WTC11 (cell line): ENCODE measurements at places on chromosomes 13 and 19.

GRCh38 chr13:100773429-100773828 is 98.8 kb upstream of the TMTC4 start:
- DNase-seq = no peak

DNA sequence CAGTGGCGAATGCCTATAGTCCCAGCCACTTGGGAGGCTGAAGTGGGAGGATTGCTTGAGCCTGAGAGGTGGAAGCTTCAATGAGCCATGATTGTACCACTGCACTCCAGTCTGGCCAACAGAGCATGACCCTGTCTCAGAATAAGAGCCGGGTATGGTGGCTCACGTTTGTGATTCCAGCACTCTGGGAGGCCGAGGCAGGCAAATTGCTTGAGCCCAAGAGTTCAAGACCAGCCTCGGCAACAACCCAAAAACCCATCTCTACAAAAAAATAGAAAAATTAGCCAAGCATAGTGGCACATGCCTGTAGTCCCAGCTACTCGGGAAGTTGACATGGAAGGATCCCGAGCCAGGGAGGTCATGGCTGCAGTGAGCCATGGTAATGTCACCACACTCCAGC is 5.3 kb upstream of the NECTIN2 start:
- no peak for DNase-seq

GRCh38 chr19:50352242-50352641 is 13.2 kb downstream of the NAPSA start:
- DNase-seq = no peak

DNA sequence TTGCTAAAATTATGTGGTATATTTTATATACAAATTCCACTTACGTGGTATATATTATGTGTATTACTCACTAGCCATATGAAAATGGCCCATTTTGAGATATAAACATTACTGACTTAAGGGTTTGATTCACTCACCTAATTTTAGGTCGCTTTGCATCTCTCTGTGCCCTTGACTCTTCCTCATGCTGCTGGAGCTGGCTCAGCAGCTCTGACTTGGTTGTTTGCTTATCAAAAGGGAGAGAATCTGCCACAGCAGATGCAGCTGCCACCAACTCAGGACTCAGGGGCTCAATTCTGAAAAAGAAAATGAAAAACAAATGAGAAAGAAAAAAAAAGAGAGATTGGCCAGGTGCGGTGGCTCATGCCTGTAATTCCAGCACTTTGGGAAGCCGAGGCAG is 12.2 kb downstream of the MRPS31 start:
- DNase-seq = no peak

- DNase-seq = no peak
These were observed 15.9 kb upstream of the C13orf46 start for GRCh38 chr13:113989585-113990300.

DNA sequence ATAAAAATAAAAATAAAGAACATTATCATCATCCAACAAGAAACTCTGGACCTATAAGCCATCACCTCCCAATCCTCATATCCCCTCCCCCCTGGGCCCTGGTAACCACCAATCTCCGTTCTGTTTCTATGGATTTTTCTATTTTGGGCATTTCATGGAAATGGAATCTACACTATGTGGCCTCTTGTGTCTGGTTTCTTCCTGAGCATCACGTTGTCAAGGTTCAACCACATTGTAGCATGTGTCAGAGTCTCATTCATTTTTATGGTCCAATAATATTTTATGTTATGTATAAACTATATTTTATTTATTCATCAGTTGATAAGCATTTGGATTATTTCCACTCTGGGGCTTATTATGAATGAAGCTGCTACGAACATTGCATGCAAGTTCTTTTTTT is 26.9 kb downstream of the SULT2B1 start:
- DNase-seq = no peak

GRCh38 chr19:9309974-9310446 is 372 bp upstream of the ZNF699 start:
- DNase-seq = peak; percentile 91

DNA sequence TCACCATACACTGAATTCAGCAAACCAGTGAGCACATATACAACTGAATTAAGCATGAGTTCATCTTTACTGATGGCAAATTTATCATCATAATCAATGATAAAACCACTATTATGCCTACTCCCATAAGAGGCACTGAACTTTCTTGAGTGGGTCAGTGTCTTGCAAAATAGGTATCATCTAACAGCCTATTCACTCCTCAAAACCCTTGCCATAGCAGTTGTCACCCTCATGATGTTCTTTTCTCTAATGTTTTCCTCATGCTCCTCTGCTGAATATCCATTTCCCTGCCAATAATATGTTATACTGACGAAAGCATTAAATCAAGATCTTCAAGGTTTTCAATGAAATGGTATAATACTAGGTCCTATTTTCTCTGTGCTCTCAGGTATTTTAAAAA is 5.6 kb downstream of the ARGLU1 start:
- no peak for DNase-seq

DNA sequence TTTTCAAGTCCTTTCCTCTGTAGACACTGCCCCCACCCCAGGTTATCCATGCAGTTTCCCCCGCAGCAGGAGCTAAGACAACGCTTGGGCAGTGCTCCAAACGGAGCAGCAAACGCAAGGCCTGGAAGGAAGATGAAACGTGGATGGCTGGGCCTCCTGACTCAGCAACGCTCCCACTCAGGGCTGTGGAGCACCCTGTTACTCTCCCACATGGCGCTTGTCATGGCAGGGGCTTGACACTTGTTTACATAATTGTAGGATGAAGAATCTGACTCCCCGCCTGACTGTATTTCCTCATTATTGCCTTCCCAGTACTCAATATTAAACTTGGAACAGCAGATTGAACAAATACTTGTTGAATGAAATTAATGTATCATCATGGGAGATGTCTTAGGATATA is 799 bp upstream of the C1QTNF9B start:
- DNase-seq = no peak

- no peak for DNase-seq
These were observed 3.9 kb upstream of the SSBP4 start for GRCh38 chr19:18415178-18415867.

DNA sequence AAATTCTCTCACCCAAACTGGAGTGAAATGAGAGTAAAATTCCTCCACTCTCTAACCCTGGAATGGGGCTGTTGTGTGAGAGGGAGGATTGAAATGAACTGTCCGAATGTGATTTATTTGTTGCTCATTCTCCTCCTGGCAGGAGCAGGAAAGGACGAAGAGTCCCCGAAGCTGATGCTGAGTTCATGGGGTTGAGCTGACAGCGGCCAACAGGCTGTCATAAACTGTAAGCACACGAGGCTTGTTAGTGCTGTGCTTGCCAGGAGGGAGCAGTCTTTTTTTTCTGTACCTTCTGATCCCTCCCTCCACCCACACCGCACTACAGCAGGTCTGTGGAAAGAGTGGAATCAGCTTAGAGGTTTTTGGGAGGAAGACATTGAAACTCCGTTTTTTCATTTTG is 33.1 kb upstream of the ZNF331 start:
- no peak for DNase-seq

DNA sequence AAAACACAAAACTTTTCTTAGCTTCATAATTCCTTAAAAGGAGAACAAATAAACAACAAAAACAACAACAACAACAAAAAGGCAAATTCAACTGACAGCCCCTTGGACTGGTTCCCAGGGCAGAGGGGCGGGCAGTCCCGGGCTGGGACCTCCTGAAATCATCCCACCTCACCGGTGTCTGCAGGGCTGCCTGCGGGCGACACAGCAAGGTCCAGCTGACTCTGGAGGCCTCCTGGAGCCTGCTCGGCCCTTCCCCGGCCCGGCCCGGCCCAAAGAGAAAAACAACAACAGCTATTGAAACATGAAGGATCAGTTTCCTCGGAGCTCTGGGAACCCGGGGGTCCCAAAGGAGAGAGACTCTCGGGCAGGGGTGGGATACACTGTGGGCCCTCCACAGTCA is 5.0 kb upstream of the ISYNA1 start:
- DNase-seq = no peak

DNA sequence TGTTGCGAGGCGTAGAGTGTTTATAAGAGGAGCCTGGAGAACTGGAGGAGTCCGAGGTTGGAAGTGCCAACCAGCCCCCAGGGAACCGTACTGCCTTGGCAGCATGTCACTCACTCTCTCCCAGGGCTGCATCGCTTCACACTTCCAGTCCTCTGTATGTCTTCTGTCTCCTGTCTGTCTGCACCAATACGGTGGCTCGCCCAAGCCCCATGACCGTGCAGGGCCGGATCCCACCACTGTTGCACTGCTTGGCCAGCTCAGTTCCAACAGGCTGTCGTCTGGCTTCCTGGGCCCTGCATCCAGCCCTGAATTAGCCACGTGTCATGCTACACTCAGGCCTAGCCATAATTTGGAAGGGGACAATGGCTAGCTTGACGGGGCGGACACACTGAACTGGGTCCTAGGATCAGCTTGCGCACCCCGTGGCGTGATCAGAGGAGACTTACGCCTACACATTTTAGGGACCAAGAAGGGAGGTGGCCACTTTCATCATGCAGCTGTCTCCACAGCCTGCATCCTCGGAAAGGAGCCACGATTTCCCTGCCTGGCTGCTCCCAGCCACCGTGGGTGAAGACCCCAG is 147.1 kb downstream of the URI1 start:
- DNase-seq = no peak

DNA sequence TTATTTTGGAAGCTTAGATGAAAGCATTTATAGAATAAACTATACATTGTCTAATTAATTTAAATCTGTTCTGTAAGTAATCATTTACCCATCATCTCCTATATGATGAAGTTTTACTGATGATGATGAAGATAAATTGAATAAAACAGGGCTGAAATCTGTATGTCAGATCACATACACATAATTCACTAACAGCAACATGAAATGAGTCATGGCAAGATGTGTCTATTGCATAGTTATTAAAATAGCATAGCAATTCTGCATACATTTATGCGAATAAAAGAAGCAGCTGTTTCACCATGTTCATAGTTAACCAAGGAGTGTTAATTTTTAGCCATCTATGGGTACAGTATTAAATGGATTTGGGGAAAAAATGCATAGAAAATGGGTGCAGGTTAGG is 424.9 kb downstream of the LIG4 start:
- DNase-seq = no peak

GRCh38 chr13:102643656-102644055 is 46.9 kb downstream of the TPP2 start:
- no peak for DNase-seq

- no peak for DNase-seq
These were observed 7.5 kb upstream of the WDFY2 start for GRCh38 chr13:51576754-51577153.

GRCh38 chr19:55382013-55382412 is 2.1 kb downstream of the TMEM238 start:
- DNase-seq = no peak

GRCh38 chr13:27504128-27504867 is 53.9 kb upstream of the MTIF3 start:
- no peak for DNase-seq

GRCh38 chr13:45101327-45102018 is 18.8 kb upstream of the GTF2F2 start:
- DNase-seq = no peak

GRCh38 chr19:14337510-14337909 is 43.7 kb upstream of the ADGRE5 start:
- peak; percentile 82 for DNase-seq

GRCh38 chr19:10292206-10292788 is 2.5 kb downstream of the ICAM5 start:
- peak; percentile 99 for DNase-seq

GRCh38 chr19:46392252-46392801 is 21.0 kb downstream of the CCDC8 start:
- DNase-seq = no peak

DNA sequence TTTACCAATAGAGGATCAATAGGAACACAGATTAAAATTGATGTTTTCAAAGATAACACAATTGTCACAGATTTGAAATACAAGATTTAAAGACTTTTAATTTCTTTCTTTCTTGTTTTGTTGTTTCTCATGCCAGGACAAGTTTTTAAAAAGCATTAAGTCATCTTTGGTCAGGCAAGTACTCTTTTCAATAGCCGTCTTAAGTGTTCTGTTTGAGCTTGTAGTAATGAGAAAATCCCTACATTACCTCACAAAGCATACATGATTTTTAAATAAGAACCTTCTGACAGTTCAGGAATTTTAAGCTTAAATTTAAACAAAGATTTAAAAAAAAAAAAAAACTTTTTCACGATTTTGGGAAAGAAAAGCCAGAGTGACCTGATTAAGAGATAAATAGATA is 216.3 kb upstream of the PRR20A start:
- no peak for DNase-seq

GRCh38 chr13:63337921-63338320 is 1922.3 kb upstream of the PCDH20 start:
- DNase-seq = no peak

DNA sequence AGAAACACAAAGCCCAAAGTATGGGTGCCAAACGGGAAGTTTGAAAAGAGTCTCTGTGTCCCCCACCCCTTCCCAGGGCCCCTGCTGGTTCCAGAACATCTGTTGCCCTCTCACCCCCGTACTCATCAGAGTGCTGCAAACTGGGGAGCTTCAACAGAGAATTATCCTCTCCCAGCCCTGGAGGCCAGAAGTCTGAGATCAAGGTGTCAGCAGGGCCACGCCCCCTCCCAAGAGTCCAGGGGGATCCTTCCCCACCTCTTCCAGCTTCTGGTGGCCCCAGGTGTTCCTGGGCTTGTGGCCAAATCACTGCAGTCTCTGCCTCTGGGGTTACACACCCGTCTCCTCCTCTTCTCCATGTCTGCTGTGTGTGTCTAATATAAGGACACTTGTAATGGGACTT is 183.4 kb downstream of the PTPRS start:
- no peak for DNase-seq

- DNase-seq = no peak
These were observed 237.4 kb downstream of the RGCC start for GRCh38 chr13:41694545-41695301.

DNA sequence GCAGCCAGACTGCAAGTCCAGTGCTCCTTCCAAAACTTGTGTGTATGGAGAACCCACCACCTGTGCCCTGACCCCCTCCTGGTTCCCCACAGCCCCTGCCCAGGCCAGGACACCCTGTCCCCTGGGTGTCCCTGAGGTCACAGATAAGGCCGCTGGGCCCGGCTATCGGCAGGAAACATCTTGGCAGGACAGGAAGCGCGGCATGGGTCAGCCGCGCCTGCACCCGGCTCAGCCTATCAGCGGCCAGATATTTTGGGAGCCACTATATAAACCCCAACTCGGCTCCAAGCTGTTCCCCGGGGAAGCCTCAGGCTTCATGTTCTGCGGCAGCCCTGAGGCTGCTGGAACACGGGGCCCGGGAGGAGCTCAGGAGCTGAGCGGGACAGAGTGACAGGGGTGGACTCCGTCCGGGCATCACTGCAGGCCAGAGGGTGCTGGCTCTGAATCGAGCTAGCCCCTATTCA is 60.8 kb downstream of the AP1M1 start:
- DNase-seq = no peak

GRCh38 chr13:46801858-46802257 is 4.9 kb upstream of the ESD start:
- DNase-seq = no peak

GRCh38 chr19:31387717-31388301 is 38.6 kb upstream of the TSHZ3 start:
- no peak for DNase-seq
